Activated CD4-positive, alpha-beta T cell treated with anti-CD3 and anti-CD28 coated beads, Interleukin-2, amount 10 ng/mL, durations not matched to agents 7 days and 5 days (primary cell): ENCODE measurements at places on chromosomes 3 and 15. TPM values are rescaled to one million over a fixed set of nuclear protein-coding genes. Genes with fewer than 3 reads are reported as not detected.
A peak's percentile ranks its signal among the peaks of the same experiment; 100 is the strongest.

SNX33 gene
- 0.79 TPM for total RNA-seq

CIDEC gene
- not detected for total RNA-seq

CORO2B gene
- not detected for total RNA-seq

ADAMTSL3 gene
- not detected for total RNA-seq

CCNB2 gene
- total RNA-seq: 94.1 TPM

HIGD1A gene
- total RNA-seq: 72.1 TPM

ABHD10 gene
- total RNA-seq: 40.0 TPM

ZDHHC3 gene
- 50.7 TPM for total RNA-seq

GRCh38 chr3:178498871-178499270, 37.4 kb upstream of the KCNMB2 start:
- no peaks in the 10 kb centered on the region for H3K27me3 ChIP-seq
- H3K4me1 ChIP-seq: no peaks in the 10 kb centered on the region
- no peaks in the 10 kb centered on the region for H3K36me3 ChIP-seq
- DNase-seq: no peak
- no peak overlapping the region for H3K4me3 ChIP-seq

GRCh38 chr3:165466856-165467255, 270.7 kb upstream of the SLITRK3 start:
- H3K27ac ChIP-seq: no peak overlapping the region
- DNase-seq: no peak
- no peaks in the 10 kb centered on the region for H3K27me3 ChIP-seq
- H3K4me1 ChIP-seq: no peaks in the 10 kb centered on the region
- H3K36me3 ChIP-seq: no peaks in the 10 kb centered on the region

GRCh38 chr3:11362600-11362999, 90.4 kb downstream of the ATG7 start:
- no peaks in the 10 kb centered on the region for H3K27me3 ChIP-seq
- no peak for DNase-seq
- no peaks in the 10 kb centered on the region for H3K4me1 ChIP-seq
- H3K36me3 ChIP-seq: peaks cover 38% of the 10 kb centered on the region

DNA sequence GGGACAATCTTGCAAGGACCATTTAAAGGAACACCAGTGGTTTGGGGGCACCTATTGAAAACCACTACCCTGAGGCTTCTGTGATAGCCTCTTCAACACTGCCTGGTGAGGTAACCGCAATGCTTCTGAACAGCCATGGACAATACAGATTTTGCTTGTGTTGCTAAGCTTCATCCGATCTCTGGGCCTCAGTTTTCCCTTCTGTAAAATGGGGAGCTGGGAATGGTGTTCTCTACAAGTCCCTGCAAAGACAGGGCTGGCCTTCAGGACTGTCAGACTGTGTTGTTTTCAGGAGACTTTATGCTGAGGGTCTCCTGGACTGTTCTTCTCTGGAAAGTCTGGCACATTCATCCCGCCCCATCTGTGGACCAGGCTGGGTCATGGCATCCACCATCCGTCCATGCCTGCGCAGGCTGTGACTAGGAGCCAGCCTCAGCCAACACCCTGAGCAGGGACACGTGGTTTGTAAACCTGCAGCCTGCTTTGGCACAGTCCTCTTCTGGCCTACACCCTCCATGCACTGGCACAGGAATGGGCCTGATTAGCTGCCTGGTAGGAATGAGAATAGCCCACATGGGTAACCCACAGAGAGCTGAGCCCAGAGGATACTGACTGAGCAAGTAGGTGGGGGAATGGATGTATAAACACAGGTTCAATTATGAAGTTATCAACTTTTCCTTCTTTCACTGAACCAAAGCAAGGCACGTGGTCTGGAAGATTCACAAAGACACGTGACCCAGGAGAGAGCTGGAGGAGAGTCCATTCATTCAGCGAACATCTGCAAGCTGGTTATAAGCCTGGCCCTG, 55.3 kb downstream of the ROPN1B start:
- H3K27me3 ChIP-seq: no peaks in the 10 kb centered on the region
- no peak overlapping the region for H3K4me3 ChIP-seq
- peaks cover 19% of the 10 kb centered on the region for H3K4me1 ChIP-seq

GRCh38 chr15:77057685-77058084, 13.2 kb downstream of the TSPAN3 start:
- H3K4me3 ChIP-seq: no peak overlapping the region
- H3K36me3 ChIP-seq: peaks cover 3% of the 10 kb centered on the region

DNA sequence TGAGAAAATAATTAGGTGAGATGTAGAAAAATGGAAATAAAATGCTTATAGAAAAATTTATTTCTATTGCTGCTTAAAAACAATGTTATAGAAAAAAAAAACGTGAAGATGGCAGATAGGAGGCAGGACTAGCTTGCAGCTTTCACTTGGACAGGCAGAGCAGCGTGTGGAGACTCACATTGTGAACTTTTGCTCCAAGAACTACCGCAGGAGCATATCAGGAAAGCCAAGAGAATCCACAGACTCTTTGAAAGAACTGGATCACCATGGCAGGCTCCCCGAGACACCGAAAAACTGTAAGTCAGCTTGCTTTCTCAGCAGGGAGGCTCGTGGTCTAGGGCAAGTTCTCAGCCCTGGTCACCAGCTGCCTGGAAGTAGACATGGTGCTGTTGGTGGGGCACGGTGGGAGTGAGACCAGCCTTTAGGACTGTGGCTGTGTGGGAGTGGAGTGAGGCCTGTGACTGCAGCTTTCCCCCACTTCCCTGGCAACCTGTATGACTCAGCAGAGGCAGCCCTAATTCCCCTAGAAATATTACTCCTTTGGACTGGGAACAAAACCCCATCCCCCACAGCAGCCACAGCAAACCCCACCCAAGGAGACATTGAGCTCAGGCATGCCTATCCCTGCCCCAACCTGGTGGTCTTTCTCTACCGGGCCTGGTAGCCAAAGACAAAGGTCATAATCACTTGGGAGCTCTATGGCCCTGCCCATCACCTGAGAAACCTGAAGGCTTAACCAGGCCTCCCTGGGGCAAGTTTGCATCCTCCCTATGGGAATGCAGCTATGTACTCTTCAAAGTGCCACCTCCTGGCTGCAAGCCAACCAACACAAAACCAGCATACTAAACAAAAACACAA, 22.8 kb downstream of the STRIT1 start:
- H3K4me1 ChIP-seq: no peaks in the 10 kb centered on the region
- no peak overlapping the region for H3K27ac ChIP-seq
- no peak for DNase-seq
- H3K36me3 ChIP-seq: no peaks in the 10 kb centered on the region

DNA sequence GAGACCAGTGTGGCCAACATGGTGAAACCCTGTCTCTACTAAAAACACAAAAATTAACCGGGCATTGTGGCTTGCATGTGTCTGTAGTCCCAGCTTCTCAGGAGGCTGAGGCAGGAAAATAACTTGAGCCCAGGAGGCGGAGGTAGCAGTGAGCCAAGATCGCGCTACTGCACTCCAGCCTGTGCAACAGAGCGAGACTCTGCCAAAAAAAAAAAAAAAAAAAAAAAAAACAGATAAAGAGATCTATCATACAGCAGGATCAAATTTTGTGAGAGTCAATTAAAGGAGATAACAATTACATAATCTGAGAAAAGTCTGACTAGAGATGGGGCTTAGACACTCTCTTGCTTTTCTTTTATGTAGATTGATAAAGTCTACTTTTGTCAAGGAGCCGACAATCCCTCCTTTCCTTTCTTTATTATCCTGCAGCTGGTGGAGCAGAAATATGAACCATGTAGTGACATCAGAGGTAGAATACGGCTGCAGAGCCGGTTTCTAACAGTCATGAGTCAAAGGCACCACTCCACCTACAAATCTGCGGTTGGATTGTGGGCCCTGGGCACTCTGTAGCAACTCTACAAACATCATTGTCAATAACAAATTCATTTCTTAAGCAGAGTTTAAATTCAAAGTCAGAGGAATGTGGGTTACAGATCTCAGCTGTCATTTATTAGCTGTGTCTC, 9.0 kb downstream of the C2CD4A start:
- H3K4me1 ChIP-seq: no peaks in the 10 kb centered on the region
- DNase-seq: no peak
- H3K36me3 ChIP-seq: no peaks in the 10 kb centered on the region
- H3K4me3 ChIP-seq: no peak overlapping the region
- no peak overlapping the region for H3K27ac ChIP-seq

DNA sequence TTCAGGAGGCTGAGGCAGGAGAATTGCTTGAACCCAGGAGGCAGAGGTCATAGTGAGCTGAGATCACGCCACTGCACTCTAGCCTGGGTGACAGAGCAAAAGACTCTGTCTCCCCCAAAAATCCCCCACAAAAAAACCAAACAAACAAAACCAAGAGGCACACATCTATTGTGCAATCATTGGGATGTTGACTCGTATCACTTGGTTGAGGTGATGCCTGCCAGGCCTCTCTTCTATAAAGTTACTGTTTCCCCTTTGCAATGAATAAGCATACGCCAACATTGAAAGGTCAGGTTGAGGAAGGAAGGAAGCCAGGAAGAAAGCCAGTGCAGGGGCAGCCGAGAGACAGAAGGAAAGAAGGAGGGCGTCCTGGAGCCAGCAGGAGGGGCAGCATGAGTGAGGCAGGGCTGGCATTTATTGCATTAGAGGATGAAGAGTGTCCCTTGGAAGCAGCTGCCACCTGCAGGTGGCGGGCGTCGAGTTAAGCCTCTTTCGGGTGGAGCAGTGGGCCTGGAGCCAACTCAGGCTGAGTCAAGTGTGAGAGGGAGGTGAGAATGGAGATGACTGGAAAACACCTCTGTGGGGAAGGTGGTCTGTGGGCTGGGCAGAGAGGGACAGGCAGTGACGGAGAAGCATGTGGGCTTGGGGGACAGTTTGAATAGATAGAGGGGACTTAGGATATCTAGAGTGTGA, 8.3 kb upstream of the CSPG4 start:
- H3K27ac ChIP-seq: no peak overlapping the region
- H3K36me3 ChIP-seq: no peaks in the 10 kb centered on the region
- peaks cover 4% of the 10 kb centered on the region for H3K27me3 ChIP-seq
- H3K4me3 ChIP-seq: no peak overlapping the region
- DNase-seq: peak; percentile 23
- no peaks in the 10 kb centered on the region for H3K4me1 ChIP-seq

DNA sequence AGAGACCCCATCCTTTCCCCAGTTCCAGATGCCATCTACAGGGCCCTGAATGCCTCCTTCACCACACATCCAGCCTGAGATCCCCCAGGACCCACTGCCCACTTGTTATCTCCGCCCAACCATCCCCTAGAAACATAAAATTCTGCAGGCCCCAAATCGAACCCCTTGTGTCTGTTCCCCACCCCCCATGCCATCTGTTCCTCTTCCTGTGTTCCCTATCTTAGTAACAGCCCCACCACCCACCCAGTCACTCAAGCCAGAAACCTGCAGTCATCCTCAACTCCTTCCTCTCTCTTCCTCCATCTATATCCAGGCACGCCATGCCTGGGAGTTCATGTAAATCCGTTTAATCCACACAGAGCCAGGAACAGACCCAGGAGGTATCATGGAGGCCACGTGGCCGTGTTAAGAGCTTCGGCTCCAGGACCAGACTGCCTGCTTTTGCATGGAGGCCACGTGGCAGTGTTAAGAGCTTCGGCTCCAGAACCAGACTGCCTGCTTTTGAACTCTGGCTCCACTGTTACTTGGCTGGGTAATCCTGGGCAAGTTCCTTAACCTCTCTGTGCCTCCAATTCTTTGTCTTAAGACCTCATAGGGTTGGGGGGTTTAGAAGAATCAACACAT, 4.8 kb downstream of the CSRNP1 start:
- H3K4me1 ChIP-seq: peaks cover 74% of the 10 kb centered on the region
- peak overlapping the region; percentile 97 for H3K27ac ChIP-seq
- no peaks in the 10 kb centered on the region for H3K27me3 ChIP-seq
- DNase-seq: no peak
- peaks cover 36% of the 10 kb centered on the region for H3K36me3 ChIP-seq
- peak overlapping the region; percentile 79 for H3K4me3 ChIP-seq

GRCh38 chr15:71103102-71103676, 12.1 kb upstream of the THSD4 start:
- DNase-seq: no peak
- H3K27me3 ChIP-seq: peaks cover 2% of the 10 kb centered on the region
- H3K4me3 ChIP-seq: no peak overlapping the region

- H3K4me3 ChIP-seq: no peak overlapping the region
- H3K27me3 ChIP-seq: no peaks in the 10 kb centered on the region
- H3K4me1 ChIP-seq: peaks cover 5% of the 10 kb centered on the region
- DNase-seq: no peak
These were observed 160.0 kb upstream of the CGNL1 start for GRCh38 chr15:57216288-57216687.

DNA sequence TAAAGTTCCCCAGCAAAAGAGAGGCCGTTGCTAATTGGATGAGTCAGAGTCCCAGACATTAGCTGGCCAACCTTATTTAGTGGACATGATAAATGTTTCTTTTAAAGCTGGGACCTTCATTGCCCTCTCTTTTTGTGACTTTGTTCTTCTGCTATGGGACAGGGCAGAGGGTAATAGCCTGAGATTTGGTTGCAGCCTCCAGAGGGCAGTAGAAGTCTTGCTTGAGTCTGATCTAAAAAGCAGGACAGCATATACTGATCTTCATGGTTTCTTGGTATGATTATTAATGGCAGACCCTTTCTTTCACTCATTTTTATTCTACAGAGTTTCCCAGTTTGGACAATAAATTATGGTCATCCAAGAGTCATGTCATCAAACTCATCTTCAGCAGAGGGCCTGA, 25.1 kb upstream of the ZKSCAN7 start:
- H3K4me3 ChIP-seq: no peak overlapping the region
- peaks cover 2% of the 10 kb centered on the region for H3K4me1 ChIP-seq
- H3K27ac ChIP-seq: no peak overlapping the region
- peaks cover 22% of the 10 kb centered on the region for H3K27me3 ChIP-seq
- H3K36me3 ChIP-seq: no peaks in the 10 kb centered on the region
- DNase-seq: peak; percentile 29

DNA sequence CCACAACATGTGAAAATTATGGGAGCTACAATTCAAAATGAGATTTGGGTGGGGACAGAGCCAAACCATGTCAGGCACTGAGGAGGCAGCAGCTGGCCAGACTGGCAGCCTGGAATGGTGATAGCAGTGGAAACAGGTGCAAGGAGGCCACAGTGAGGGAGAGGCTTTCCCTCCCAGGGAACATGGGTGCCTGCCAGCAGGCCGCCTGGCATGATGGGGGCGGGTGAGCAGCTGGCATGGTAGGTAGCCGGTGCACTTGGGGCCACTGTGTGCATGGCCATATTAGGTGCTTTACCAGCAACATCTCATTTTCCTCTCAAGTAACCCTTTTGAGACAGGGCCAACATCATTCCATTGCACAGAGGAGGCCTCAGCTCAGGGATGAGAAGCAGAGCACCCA, 18.3 kb upstream of the MRPS22 start:
- no peak for DNase-seq
- no peak overlapping the region for H3K27ac ChIP-seq
- no peaks in the 10 kb centered on the region for H3K36me3 ChIP-seq

- H3K4me3 ChIP-seq: no peak overlapping the region
- H3K36me3 ChIP-seq: peaks cover 53% of the 10 kb centered on the region
- peak overlapping the region; percentile 79 for H3K27ac ChIP-seq
- peak; percentile 19 for DNase-seq
- H3K4me1 ChIP-seq: peaks cover 23% of the 10 kb centered on the region
These were observed 40.8 kb downstream of the KAT2B start for GRCh38 chr3:20080956-20081554.

DNA sequence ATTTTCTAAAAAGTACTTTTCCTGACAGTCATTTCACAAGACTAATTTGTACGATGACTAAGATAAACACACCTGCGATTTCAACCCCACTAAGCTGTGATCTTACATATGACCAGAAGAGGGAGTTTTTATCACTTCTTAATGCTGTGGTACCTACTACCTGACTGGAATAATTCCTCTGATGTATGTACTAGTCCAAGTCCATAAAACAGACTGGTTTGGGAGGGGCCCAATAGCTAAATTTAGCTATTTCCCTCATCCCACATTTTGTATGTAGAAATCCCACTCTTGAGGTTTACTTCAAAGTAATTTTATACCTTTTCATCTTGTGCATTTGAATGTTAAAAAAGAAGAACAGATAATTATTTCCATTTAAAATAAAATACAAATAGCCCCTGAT, 49.7 kb upstream of the SCAANT1 start:
- peak; percentile 34 for DNase-seq
- no peak overlapping the region for H3K27ac ChIP-seq
- peaks cover 54% of the 10 kb centered on the region for H3K4me1 ChIP-seq
- H3K27me3 ChIP-seq: no peaks in the 10 kb centered on the region
